ENCODE measurements at places on chromosomes 3 and 15.

GRCh38 chr15:69692342-69692741 lies 239.7 kb downstream of the RPLP1 start:
- no peak for DNase-seq

DNA sequence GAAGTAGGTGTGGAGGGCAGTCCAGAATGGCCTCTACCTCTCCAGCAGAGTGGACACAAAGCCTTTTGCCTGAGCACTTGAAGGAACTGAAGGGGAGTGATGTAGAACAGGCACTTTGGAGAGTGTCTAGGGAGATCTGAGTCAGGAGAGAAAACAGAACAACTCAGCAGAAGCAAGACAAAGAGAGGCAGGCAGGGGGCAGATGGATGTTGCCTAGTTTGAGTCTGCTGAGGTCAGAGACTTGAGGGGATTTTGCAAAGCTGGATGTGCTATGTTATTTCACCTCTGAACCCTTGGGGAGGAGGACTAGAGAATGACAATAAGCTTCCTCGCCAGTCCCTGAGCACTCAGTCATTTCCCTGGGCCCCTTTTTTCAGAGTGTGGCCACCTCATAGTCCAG lies 366.4 kb downstream of the EPHB1 start:
- DNase-seq, result no peak

- no peak for DNase-seq
Observed at GRCh38 chr15:101020945-101021344, 101.8 kb downstream of the LRRK1 start.

DNA sequence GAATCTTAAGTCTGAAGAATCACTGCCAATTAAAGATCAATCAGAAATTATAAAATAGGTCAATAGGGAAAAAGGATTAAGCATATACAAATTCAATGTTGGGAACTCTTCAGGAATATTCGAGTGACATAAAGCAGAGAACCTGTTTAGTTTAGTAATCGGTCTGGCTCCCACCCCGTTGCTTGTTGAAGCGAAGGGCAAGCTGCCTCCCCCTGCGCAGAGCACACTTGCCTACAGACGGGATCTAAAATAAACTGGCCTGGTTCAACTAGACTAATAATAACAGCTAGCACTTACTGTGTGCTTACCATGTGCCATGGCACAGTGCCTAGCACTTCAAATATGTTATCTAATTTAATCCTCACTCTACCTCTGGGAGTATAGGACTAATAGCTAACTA lies 8.6 kb downstream of the SEMA6D start:
- DNase-seq, result no peak

GRCh38 chr3:128413003-128413370 lies 53.7 kb downstream of the DNAJB8 start:
- DNase-seq, result no peak

DNA sequence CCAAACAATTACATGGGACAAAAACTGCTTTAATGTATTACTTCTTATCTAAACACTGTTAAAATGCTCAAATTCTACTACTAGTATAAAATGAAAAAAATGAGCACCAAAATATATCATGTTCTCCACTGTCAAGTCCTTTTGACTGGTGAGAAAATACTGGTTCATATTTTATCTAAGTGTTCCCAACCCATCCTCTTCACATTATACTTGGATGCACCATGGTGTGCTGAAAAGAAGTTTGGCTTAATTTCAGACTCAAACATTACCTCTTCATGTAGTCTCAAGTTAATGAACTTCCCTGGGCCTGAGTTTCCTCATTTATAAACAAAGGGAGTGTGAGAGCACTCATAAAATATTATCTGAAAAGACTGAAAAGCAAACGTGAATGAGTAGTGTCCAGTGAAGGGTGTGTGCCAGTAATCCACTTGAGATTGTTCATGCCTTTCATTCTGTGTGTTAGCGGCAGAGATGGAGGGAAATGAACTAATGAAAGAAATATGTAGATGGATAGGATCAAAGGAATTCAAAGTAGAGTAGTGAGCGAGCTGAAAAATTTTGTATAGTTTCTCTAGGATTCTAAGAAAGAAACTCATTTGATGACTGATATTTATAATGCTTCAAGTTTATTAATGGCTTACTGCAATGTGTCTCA lies 263.2 kb downstream of the NLGN1 start:
- no peak for DNase-seq

DNA sequence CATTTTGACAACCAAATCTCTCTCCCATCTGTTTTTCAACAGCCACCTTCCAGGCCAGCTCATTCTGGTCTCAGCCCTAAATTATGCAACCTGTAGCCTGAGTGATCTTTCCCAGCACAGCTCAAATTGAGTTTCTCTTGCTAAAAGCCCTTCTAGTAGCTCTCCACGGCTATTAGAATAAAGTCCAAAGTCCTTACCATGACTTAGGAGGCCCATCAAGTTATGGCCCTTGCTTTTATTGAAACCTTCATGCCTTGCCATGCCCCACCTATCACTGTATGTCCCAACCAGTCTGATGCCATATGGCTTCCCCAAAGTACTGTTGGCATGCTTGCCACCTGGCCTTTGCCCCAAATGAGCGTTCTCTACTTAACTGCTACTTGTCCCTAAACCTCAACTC lies 303.5 kb upstream of the GADL1 start:
- no peak for DNase-seq

- no peak for DNase-seq
Observed at GRCh38 chr15:91522605-91523332, 330.7 kb upstream of the SLCO3A1 start.

DNA sequence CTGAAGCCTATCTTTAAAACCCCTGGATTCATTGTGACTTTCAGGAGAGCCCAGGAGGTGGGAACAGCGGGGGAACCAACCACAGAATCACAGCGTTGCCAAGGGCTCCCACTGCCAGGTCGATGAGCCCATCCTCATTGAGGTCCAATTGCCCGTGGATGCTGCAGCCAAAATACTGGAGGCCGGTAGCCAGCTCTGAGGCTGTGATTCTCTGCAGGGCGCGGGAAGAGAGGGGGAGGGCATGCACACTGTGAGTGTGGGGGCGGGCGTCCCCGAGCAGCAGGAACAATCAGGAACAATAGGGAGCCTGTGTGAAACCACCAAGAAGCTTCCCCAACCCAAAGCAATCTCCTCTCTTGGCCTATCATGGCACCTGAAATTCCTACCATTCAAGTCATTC lies 53.4 kb downstream of the FEM1B start:
- no peak for DNase-seq

GRCh38 chr15:69035205-69035917 lies 20.9 kb downstream of the NOX5 start:
- DNase-seq, result no peak

- DNase-seq, result no peak
Observed at GRCh38 chr3:4504340-4505261, 11.5 kb downstream of the ITPR1 start.

- DNase-seq, result no peak
Observed at GRCh38 chr3:109275702-109276293, 40.5 kb downstream of the DPPA2 start.

GRCh38 chr3:45205126-45205525 lies 21.0 kb downstream of the TMEM158 start:
- DNase-seq, result no peak

DNA sequence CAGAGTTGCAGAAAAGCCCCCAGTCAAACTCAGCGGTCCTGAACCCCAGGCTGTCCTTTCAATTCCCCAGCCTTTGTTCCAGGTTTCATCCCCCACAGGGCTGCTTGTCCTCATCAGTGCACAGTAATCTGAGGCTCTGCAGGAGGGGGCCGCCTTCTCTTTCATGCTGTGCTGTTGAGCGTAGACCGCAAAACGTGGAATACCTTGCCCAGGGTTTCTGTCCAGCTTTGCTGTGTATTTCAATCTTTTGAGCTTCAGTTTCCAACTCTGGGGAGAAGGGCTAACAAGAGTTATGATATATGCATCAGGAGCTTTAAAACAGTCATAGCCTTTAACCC lies 64.8 kb downstream of the FAM43A start:
- DNase-seq, result no peak

GRCh38 chr15:67003586-67003985 lies 61.8 kb upstream of the SMAD3 start:
- DNase-seq, result no peak

GRCh38 chr3:50454481-50455070 lies 48.9 kb downstream of the CACNA2D2 start:
- DNase-seq, result no peak

- no peak for DNase-seq
Observed at GRCh38 chr3:29628795-29629194, 347.9 kb downstream of the RBMS3 start.

DNA sequence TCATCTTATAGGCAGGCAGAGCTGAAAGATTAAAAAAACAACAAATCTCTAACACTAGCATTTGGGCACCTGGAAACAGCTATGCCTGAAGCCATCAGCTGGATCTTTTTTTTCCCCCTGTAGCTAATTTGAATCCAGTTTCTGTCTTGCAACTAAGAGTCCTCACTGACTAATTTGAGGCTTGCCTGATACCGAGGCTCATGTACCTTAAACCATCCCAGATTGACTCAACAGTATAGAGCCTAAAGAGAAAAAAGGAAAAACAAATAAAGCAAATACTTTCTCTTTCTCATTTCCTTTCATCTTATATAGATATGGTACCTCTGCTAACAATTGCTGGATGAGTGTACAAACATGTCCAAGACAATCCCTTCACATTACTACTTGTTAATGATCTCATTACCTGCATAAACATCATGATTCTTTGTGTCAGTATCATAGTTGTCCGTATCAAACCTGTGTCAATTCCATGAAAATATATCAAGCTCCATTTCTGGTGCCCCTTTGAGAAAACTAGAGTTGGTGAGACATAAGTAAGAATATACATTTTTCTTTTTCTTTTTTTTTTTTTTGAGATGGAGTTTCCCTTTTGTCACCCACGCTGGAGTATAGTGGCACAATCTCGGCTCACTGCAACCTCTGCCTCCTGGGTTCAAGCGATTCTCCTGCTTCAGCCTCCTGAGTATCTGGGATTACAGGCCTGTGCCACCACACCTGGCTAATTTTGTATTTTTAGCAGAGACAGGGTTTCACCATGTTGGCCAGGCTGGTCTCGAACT lies 43.1 kb downstream of the BHLHE40 start:
- no peak for DNase-seq

GRCh38 chr15:25240461-25241021 lies 198.3 kb downstream of the UBE3A start:
- DNase-seq, result no peak

GRCh38 chr15:26460165-26460564 lies 312.7 kb downstream of the GABRB3 start:
- no peak for DNase-seq

GRCh38 chr3:173066044-173067004 lies 74.7 kb downstream of the SPATA16 start:
- DNase-seq, result no peak

GRCh38 chr3:152377184-152377570 lies 108.4 kb downstream of the MBNL1 start:
- DNase-seq, result no peak

- no peak for DNase-seq
Observed at GRCh38 chr3:190517687-190518086, 3.8 kb downstream of the IL1RAP start.

- DNase-seq, result no peak
Observed at GRCh38 chr3:29591579-29591978, 310.7 kb downstream of the RBMS3 start.

- DNase-seq, result no peak
Observed at GRCh38 chr3:188854772-188855149, 317.0 kb upstream of the TPRG1 start.

DNA sequence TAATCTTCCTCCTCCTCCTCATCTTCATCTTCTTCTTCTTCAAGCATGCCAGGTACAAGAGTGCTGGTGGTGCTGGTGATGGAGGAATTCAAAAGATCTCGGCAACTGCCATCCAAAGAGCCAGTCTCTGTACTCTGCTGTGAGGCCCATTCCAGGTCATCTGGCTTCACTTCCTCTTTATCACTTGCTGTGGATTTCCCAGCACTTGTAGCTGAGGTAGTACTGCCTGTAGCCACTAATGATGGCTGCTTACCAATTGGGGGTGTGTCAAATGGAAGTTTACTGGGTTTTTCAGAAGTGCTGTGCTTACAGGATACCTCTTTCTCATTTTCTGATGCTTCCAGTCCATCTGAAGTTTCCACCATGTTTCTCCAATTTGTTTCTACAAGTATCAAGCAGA lies 28.8 kb upstream of the SHC4 start:
- no peak for DNase-seq

GRCh38 chr3:140186421-140186920 lies 251.5 kb downstream of the CLSTN2 start:
- peak; percentile 36 for DNase-seq

- DNase-seq, result no peak
Observed at GRCh38 chr3:14290631-14291385, 111.6 kb upstream of the SLC6A6 start.

DNA sequence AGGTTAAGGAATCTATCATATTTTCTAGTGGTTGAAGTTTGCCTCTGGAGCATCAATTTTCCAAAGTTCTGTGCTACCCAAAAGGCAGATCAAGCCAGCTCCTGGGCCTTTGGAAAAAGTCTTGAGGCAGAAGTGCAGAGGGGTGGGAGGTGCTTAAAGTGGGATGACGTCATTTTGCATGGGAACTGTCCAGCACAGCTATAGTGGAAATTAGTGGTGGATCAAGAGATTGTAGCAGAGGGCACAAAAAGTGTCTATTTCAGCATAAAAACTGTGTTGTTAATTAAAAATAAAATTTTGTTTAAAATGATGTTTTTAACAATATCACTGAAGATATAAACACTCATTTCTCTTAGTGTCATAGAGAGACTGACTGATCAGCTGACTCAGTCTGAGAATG lies 221.9 kb downstream of the LRRN1 start:
- DNase-seq, result no peak

GRCh38 chr3:31132132-31132769 lies 237.8 kb upstream of the GADL1 start:
- no peak for DNase-seq

Measured in left renal pelvis (tissue), 4 donors.